ENCODE measurements at places on chromosomes 3 and 15.

DNA sequence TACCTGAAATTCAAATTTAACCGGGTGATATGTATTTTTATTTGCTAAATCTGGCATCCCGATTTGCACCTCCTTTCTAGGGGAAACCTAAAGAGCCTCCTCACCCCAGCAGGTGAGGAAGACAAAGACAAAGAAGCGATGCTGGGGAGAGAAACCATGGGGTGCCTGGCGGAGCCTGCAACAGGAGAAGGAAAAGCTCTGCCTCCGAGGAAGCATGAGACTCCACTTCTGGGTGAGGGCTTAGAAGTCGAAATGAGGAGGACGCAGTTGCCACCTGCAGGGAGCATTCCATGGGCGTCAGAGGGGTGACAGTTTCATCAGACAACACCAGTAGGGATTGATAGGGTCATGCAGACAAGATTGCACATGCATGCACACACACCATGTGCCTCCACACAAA is 30.5 kb upstream of the LYZL4 start:
- no peak for DNase-seq

DNA sequence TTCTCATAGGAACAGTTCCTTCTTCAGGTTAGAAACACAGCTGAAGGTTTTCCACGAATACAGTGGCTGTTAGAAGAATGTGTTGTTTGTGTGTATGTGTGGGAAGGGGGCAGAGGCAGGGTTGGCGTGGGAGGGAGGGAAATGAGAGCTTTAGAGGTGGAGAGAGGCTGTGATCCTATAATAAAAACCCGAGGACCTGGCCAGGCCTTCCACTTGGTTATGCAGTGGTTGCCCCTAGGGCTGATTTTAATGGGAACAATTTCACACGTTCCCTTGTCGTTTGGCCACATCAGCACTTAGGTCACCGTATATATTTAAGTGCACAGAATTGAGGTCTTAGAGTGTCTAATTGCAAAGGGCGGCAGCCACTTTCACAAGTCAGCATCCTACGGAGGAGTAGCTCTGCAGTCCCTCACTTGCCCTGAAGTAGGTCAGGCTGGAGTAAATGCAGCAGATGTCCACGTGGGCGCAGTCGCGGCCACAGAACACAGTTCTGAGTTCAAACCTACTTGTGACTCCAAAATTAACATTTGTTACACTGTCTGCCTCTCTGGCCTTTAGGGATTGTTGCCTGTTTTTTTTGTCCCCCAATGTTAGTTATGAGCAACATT is 85.6 kb downstream of the PDCD6IP start:
- no peak for DNase-seq

- no peak for DNase-seq
These were observed 240.2 kb downstream of the SCAPER start for GRCh38 chr15:76664895-76665294.

- no peak for DNase-seq
These were observed 277.9 kb downstream of the RPLP1 start for GRCh38 chr15:69730281-69731080.

- DNase-seq = no peak
These were observed 221.4 kb upstream of the SUCLG2 start for GRCh38 chr3:67875858-67876257.
